ENCODE measurements at places on chromosomes 4 and X.

DNA sequence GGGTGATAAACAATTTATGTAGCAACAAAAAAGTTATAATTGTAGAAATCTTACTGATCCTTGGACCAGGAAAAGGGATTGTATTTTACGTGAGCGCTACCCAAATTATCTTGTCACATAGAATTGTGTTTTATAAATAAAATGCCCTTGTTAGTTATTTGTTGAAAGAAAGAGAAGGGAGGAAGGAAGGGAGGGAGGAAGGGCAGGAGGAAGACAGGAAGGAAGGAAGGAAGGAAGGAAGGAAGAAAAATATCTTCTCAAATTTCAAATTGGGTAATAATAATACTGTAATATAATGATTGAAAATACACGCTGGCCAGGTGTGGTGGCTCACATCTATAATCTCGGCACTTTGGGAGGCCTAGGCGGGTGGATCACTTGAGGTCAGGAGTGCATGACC, 206.2 kb upstream of the TLL1 start:
- no peak for DNase-seq

GRCh38 chrX:86349115-86349514, 200.9 kb downstream of the DACH2 start:
- DNase-seq: no peak

GRCh38 chrX:12210196-12210815, 72.0 kb downstream of the FRMPD4 start:
- DNase-seq: no peak

- no peak for DNase-seq
These were observed 11.6 kb downstream of the SH3BP2 start for GRCh38 chr4:2804449-2804972.

DNA sequence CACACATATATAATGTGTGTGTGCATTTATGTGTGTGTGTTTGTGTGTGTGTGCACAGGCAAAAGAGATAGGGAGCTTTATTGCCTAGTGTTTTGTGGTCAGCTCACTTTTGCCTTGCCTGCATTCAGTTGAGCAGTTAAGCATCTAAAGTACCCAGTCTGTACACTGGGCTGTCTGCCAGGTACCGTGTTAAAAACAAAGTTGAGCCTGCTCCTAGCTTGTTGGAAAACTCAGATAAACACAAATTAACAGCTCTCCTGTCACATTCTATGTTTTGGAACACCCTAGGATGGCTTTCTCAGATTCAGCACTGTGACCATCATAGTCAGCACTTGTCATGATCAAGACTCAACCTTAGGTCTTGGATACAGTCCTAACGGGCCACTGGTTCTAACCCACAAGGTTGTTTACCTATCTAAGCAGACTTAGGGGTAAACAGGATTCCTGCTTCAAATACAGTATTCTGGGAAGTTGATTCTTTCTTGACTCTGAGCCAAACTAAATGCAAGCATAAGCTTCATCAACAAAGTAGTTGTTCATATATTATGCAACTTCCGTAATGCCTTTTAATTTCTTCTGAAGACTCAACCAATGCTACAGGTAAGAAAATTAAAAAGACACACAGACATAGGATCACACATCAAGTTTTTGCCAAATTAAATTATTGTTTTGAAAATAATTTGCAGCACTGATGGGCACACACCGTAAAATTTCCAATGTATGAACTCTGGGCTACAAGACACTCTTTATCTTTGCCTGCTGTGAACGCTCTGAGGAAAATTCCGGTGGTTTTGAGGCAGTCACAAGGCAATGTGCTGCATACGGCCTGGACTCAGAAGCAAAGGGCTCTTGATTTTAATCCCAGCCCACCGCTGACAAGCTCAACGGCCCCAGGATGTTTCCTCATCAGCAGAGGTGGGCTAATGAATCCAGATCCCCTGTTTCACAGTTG, 11.3 kb upstream of the CD99 start:
- DNase-seq: no peak

DNA sequence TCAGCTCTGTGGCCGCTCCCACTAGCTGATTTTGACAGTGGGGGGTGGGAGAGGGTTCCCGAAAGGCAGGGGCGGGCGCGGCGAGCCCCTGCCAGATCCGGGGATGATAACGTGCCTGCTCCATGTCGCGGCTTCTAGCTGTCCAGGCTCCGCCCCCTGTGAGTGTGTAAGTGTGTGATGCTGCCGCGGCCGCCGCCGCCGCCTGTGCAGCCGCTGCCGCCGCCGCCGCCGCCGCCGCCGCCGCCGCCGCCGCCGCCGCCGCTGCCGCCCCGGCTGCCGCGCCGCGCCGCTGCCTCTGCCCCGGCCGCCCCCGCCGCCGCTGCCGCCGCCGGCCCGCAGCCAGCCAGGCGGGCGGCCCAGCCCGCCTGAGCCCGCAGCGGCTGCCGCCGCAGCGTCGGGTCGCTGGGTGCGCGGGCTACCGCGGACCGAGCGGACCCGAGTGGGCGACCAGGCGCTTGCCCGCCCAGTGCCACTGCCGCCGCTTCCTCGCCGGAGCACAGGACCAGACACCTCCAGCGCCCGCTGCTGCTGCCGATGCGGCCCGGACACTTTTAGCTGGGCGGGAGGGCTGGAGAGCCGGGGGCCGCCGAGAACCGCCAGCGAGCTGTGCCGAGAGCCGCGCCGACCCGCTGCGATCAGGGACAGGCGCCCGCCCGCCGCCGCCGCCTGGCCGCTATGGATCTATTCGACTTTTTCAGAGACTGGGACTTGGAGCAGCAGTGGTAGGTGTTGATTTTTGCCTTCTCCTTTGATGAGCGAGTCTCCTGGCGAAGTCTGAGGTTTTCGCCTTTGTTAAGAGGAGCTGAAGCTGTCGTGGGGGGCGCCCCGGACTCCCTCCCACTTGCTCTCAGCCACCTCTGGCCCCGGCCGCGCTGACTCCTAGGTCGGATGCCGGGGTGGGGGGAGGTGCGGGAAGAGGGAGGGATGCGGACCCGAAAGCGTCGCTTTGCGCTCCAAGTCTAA, at the start of gene AFF2:
Gene AFF2, plus strand, starts transcription at position 195 of the 963 bp plus-strand sequence. Its CDS starts 481 bp downstream, at position 676.
- DNase-seq: no peak

GRCh38 chr4:7158081-7158750, 34.1 kb upstream of the SORCS2 start:
- no peak for DNase-seq

GRCh38 chr4:40909363-40909876, 159.7 kb downstream of the NSUN7 start:
- no peak for DNase-seq

DNA sequence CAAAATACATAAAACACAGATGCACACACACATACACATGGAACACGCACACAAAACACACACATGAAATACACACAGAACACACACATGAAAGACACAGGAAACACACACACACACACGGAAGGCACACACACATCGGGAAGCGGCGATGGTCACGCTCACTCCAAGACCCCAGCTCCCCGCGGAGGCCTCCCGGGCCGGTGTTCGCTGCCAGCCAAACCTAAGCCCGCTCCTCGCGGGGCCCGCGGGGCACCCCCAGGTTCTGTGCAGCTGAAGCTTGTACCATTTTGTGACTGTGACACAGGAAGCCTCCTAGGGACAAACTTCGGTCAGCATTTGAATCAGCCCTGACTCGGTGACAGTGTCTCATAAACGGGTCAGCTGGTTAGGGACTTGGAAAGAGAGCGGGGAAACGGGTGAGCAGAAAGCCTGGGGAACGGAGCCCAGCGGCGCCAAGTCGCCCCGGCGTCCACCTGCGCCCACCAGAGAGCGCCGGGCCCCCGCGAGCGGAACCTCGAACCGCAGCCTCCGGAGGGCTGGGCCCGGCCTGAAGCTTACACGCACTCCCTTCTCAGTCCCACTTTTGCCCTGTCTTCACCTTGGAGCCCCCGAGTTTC, 32.1 kb downstream of the F11 start:
- DNase-seq: no peak

- no peak for DNase-seq
These were observed 741.5 kb downstream of the STIM2 start for GRCh38 chr4:27602172-27602571.

GRCh38 chrX:8179656-8180055, 8.6 kb upstream of the VCX2 start:
- DNase-seq: no peak

DNA sequence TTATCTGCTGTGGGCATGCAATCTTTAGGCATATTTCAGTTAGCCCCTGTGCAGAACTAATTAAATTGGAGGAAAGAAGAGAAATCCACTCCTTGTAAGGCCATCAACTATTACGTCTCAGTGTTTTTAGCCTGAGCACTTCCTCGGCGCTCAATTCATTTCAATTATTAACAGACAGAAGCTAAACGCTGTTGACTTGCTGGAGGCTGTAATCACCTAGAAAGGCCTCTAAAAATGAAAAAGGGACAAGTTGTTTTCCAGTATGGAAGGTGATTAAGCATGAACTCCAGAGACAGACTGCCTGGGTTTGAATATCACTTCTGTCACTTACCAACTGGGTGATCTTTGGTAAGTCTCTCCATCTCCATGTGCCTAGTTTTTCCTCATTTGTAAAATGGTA, 59.6 kb downstream of the LEF1 start:
- no peak for DNase-seq

GRCh38 chr4:169315530-169316343, 45.0 kb upstream of the SH3RF1 start:
- no peak for DNase-seq

DNA sequence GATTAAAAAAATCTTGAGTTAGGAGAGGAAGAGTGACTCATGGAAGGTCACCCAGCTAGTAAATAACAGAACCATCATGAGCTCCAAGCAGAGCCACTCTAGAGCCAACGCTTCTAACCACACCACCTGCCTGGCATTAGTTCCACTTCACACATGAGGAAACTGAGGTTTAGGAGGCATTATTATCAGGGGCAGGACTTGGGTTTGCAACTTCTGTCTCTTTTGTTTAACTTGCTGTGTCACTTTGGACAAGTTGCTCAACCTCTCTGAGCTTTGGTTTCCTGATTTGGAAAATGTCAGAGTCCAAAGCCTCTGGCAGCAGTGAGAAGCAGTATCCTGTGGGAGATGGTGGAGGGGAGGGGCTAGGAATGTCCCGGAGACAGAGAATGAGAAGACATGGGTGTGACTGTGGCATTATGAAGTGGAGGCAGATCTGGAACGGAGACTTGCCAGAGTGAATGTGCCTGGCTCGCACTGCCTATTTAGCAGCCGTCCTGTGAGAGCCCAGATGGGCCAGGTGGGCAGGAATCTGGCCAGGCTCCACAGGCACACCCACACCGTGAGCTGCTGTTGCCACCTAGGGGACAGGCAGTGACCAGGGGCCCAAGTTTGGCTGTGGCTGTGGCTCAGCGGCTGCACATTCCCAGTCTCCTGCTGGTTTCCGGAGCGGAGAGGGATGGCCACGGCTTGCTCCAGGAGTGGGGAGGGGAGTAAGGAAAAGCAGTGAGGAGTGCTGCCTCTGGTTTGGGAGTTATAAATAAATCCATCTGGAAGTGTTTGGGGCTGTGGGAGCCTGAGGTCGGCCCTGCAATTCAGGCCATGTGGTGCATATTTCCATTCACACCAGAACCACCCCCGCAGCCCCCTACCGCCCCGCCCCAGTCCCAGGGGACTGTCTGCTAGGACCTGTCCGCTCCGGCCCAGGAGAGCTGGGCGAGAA, 93.4 kb downstream of the NHSL2 start:
- no peak for DNase-seq

- DNase-seq: no peak
These were observed 1079.9 kb upstream of the SLIT2 start for GRCh38 chr4:19171832-19172231.

GRCh38 chr4:168197926-168198325, 105.6 kb downstream of the ANXA10 start:
- no peak for DNase-seq

GRCh38 chr4:62275470-62275869, 1075.3 kb downstream of the ADGRL3 start:
- no peak for DNase-seq

GRCh38 chr4:152605641-152606335, 69.9 kb upstream of the FBXW7 start:
- DNase-seq: no peak

DNA sequence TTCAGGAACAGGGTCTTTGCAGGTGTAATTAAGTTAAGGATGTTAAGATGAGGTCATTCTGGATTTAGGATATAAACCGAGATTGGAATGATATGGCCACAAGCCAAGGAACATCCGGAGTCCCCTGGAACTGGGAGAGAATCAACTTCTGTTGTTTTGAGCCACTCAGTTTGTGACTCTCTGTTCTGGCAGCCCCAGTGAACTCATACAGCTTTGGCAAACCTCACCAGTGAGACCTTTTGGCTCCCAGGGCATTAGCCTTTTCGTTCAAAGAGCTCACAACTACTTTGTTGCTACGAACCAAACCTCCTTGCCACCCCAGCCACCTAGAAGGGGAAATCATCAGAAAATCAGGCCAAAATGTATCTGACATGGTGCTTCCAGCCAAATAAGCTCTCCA, 80.4 kb downstream of the MTMR1 start:
- no peak for DNase-seq

- DNase-seq: no peak
These were observed 160.2 kb upstream of the CPEB2 start for GRCh38 chr4:14841801-14842768.

DNA sequence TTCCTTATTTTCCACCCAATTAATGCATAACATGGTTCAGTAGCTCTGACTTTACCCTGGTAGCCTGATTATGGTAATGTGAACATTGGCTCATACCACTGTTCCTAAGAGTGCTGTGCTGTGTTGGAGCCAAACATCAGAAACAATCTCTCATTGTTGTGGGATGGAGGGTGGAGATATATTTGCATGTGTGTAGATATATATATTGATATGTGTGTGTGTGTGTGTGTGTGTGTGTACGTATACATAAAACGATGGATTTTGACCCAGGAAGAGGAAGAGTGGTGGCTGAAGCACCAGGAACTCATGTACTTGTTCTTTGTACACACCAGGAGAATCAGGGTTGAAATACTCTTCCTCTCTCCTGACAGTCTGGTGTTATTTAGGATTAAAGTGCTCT, 247.7 kb downstream of the IL15 start:
- no peak for DNase-seq

DNA sequence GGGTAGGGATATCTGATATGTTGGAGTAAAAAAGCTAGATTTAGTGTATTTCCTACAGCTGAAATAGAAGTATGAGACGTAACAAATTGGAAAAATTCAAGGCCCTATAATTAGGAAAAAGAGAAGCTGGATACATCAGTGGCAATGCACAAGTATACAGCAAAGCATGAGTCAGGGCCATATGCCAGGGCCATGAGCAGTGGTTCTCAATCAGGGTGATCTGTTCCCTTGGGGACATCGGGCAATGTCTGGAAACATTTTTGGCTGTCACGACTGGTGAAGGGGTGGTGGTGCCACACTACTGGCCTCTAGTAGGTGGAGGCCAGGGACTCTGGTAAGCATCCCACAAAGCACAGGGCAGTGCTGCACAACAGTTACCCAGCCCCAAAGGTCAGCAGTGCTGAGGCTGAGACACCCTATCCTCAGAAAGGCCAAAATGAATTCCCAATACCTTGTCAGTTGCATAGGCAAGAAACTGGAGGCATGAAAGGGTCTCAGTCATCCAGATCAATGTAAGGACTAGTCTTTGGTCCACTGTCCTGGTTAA, 36.8 kb upstream of the NAP1L5 start:
- DNase-seq: no peak
